Fibroblast of skin of scalp (primary cell): ENCODE measurements at places on chromosomes 3 and 15.
A peak's percentile ranks its signal among the peaks of the same experiment; 100 is the strongest.

DNA sequence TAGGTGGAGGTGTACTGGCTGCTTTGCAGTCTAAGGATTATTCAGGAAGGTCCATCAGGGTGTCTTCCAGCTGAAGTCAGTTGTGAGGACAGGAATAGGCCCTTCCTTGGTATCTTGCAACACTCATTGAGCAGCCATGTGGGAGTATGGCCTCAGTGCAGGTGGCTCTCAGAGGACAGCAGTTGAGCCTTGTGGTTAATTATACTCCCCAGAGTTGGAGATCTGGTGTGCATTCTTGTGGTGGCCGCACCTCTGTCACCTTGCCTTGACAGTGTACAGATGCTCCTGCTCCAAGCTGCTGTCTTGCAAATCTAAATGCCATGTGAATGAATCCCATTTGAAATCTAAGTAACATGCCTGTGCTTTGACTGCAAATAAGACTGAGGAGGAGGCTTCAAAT, 339.9 kb upstream of the BCHE start:
- no peak for DNase-seq

DNA sequence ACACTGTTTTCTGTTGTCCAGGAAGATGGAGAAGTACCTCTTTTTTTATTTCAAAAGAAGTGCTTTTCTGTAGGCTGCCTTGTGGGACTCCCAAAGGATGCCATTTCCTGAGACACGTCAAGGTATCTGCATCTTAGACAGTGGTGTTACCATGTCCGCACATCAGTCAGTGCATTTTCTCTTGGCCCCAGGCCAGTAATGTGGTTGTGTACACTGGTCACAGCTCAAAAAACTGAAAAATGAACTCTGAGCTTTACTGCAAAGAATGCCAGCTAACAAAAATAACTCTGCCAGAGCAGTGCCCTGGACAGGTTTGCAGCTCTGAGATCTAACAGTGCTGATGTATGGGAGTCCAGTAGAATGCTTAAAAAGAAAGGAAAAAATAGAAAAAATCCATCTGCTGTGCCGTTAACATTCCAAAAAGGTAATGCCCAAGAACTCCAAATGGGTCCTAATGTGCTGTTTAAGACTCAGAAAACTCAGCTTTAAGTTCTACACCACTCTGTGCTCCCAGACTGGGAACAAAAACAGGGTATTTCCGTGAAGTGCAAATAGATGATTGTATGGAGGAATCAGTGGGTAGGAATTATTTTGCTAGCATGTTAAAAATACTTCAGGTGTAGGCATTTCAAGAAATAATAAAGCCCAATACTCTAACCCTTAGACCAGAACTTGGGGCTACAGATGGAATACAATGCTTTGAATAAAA, 315.9 kb downstream of the FEZF2 start:
- DNase-seq: no peak

- DNase-seq: no peak
Observed at GRCh38 chr3:34504366-34504765, 705.9 kb downstream of the PDCD6IP start.

- peak; percentile 70 for DNase-seq
Observed at GRCh38 chr3:33331414-33331813, 54.2 kb downstream of the FBXL2 start.

DNA sequence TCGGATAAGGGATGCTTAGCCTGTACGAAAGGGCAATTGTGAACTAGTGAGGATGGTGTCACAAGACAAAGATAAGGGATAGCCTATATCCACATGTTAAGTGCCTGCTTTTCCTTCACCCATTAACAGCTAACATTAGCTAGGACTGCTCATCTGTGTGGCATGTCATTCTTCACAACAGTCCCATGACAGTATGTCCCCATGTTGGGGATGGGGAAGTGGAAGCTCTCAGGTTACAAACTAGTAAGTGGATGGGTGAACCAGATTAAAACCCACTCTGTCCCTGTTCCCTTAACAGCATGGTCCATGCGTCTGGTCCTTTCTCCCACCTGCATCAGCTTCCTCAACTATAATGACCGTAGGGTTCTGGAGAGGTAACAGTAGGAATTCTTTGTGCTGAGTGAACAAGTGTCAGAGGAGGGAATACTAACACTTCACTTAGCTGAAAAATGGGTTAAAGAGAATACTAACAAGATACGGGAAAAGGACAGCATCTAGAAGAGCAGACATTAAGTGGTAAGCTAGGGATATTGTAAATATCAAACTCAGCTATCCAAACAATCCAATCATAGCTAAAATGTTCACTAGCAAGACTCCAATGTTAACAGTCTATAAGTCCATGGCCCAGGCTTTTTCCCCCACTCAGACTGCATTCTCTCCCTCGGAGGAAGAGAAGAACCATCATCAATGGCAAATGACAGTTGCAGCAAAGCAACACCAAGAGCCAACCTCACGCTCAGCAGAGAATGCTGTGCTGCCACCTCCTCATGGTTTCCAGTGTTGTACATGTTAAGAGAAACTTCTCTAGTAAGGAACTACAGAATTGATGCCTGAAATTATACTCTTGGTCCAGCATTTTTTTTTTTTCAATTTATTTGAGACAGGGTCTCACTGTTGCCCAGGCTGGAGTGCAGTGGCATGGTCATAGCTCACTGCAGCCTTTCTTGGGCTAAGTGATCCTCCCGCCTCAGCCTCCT, 5.0 kb downstream of the RPLP1 start:
- DNase-seq: peak; percentile 24

- no peak for DNase-seq
Observed at GRCh38 chr3:138369151-138369900, 20.9 kb downstream of the MRAS start.

GRCh38 chr15:80003934-80004472, 33.0 kb upstream of the BCL2A1 start:
- no peak for DNase-seq

DNA sequence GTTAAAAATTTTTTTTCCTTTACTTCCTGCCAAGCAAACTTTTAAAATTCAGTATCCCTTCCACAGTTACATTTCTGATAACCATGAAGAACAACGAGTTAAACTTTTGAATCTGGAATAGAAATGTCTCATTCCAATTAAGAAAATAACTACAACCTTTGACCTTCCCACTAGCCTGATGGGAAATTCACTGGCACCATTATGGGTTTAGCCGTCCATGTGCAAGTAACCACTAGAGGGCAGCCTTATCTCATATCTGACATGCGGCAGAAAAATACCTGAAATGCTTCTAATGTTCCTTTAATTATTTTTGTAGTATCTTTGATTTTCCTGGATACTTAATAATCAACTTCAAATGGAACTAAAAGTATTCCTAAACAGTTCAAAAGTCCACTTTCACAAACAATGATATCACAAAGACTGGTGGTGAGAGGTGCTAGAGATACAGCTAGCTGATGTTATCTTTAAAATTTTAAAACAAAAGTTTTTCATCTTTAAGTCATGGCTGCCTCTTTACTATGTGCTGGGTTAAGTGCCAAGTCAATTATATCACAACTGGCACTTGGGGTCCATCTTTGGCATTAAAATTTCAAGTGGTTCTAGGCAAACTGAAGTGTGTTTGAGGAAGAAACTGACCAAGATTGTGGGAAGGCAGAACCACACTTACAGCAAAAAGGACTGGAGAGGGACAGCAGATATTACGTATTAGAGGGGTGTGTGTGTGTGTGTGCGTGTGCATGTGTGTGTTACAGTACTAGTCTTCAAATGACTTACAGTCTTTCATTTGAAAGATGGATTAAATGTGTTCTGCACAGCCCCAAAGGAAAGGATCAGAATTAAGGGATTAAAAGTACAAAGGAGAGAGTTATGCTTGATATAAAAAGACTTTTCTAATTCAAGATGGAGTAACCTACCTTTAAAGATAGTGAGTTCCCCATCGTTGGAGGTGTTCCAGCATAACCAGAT, 107.1 kb upstream of the ICE2 start:
- DNase-seq: peak; percentile 75

DNA sequence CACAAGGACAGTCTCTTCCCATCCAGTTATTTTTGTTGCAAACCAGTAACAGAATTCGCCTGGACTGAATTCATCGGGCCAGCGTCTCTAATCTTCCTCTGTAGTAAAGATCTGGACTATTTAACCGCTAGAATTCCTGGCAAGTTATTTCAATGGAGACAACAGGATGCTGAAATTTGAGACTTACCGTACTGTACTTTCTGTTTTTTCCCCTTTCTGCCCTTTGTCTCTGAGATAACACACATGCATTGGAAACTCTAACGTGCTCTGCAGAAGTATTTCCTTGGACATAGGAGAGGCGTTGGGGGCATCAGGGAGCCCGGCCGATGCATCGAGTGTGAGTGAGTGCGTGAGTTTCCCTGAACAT, 61.5 kb downstream of the ASB7 start:
- no peak for DNase-seq
